ENCODE measurements at places on chromosomes 5 and 9. TPM values are rescaled to one million over a fixed set of nuclear protein-coding genes. Genes with fewer than 3 reads are reported as not detected.

DNA sequence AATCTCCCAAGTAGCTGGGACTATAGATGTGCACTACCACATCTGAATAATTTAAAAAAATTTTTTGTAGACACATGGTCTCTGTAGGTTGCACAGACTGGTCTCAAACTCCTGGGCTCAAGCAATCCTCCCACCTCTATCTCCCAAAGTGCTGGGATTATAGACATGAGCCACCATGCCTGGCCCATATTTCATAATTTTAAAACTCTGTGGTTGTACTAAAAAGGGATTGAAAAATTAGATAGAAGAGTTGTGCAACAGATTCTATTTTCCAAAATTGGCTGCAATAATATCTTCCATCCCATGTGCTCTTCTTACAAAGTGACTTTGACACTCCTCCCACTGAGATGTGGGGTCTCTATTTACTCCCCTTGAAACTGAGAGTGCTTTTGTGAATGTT, 7.6 kb upstream of the UHRF2 start:
- DNase-seq: no peak

DNA sequence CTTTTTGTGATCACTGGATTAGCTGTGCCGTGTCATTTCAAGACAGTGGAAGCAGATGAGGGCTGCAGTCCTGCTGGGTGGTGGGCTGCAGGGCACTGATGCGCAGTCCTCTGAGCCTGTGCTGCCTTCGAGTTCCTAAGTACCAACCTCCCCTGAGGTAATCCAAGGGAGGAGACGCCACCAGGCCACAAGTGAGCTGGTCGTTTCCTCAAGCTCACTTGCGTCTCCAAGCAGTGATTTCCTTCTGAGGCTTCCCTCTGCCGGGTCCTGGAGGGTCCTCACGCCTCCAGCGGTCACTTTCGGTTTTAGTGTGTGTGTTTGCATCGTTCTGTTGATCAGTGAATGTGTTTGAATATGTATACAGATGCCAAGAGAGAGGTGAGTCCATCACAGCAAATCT, 115.7 kb downstream of the TRIO start:
- DNase-seq: no peak

DNA sequence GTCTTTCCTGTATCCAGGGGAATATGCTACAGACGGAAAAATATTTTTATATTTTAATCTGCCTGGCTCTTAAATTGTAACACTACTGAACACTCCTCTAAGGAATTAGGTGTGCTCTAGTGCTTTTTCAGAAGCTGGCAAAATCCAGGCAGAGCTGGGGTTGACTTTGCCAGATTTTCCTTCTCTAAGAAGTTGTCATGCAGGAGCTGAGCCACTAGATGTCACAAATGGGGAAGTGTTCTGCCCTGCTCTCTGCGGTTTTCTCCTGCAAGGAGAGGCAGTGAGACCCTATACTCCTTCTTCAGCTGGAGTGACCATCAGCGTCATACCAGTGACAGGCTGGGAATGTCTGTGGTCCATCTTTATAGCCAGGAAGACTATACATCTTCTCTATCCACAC, 112.5 kb downstream of the HAPLN1 start:
- DNase-seq: no peak

- peak; percentile 31 for DNase-seq
Observed at GRCh38 chr9:105245029-105245890, 809 bp downstream of the SLC44A1 start.

DNA sequence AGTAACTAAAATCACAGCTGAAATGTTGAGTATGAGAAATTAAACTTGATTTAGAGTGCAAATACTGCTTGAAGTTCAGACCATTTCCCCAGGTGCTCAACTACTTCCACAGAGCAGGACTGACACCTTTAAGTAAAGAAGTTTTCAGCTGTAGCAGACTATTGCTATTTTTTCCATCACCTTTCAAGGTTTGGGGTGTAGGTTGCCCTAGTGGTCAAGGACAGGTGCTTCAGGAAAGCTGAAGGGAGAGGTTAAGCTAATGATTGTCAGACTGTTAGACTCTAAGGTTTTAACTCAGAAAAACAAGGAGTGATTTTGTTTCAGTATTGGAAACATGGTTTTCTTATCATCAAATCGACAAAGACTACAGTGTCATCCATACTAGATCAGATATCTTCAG, 162.1 kb downstream of the CCDC192 start:
- no peak for DNase-seq

GRCh38 chr5:79020861-79021561, 35.9 kb upstream of the ARSB start:
- peak; percentile 12 for DNase-seq

DNA sequence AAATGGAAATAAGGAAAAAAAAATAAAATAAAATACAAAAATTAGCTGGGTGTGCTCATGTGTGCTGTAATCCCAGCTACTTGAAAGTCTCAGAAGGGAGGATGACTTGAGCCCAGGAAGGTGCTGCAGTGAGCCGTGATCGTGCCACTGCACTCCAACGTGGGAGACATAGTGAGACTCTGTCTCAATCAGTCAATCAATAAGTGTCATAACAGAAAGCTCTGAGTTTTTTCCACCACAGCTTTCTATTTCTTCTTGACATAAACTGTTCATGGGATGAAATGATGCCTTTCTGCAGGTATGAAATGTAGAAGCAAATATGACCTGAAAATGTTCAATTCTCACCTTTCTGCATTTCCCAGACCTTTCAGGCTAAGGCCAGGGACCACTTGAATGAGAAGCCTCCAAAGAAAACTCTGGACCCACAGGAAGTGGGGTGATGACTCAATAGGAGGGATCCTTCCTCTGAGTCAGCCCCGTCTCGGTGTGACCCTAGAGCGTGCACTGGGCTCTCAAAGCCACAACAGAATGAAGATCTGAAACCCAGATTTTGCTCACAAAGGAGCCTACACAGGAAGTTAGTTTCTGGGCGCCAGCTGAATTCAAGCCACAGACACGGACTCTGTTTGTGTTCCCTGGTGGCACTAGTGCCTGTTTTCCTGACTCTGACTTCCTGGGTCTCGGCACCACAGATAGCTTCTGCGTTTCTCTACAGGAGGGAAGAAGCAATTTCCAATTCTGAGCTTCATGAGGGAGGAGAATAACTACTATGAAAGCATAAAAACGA, 62.0 kb downstream of the ANKH start:
- DNase-seq: peak; percentile 43

The SOX30 gene
- total RNA-seq: 0.14 TPM

The CCL27 gene
- not detected for total RNA-seq

The ZNF189 gene
- 23.7 TPM for total RNA-seq

The SLC6A19 gene
- not detected for total RNA-seq

The GABRA6 gene
- not detected for total RNA-seq

The TRIP13 gene
- 0.55 TPM for total RNA-seq

The NSMF gene
- total RNA-seq: 19.1 TPM

The PTGS1 gene
- total RNA-seq: 0.60 TPM
